Upper lobe of right lung (tissue), 1 donor: ENCODE measurements at places on chromosomes 2 and 18. TPM values are rescaled to one million over a fixed set of nuclear protein-coding genes. Genes with fewer than 3 reads are reported as not detected.
A peak's percentile ranks its signal among the peaks of the same experiment; 100 is the strongest.

The CAVIN2 gene
- 185 TPM for total RNA-seq

The RIT2 gene
- not detected for total RNA-seq

The KCNF1 gene
- 0.17 TPM for total RNA-seq

The MDH1B gene
- 0.26 TPM for total RNA-seq

The IL36A gene
- total RNA-seq, result not detected

The RAB27B gene
- total RNA-seq, result 22.2 TPM

The ABCA12 gene
- 0.17 TPM for total RNA-seq

The FAM237A gene
- not detected for total RNA-seq

The KRTCAP3 gene
- 22.5 TPM for total RNA-seq

The MCM6 gene
- 8.2 TPM for total RNA-seq

The RAX gene
- total RNA-seq, result not detected

DNA sequence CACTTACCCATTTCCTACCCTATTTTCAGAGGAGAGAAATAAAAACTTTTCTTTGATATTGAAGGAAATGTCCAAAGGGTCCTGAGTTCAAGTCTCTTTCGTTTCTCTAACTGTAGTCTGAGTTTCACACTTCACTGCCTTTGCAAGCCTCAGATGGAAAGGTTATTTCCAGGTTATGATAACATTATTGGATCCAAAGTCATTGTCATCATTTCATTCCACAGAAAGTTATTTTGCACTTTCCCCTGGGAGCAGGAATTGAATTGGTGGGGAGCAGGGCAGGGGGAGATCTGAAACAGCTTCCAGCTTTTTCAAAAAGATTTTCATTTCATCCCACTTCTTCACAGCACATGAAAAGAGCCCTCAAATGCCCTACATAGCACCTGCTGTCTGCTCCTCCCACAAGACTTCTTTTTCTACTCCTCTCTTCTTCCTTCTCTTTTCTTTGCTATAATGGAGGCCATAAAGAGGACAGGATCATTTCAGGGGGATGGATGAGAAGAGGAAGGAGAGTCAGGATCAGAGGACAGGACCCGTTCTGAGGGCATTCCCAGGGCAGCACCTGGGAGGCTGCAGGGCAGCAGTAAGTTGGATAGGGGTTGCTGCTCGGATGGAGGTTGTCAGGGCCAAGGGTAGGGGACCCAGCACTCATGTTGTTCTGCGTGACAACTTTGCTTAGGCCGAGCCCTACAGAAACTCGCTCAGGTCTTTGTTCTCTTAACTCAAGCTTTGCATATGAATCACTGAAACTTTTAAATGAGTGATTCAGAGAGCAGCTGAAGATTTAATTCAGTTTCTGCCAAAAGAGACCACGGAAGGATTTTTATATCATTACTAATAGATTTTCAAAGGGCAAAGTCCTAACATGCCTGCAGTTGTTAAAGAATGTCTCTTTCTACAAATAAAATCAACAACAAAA lies 11.4 kb upstream of the GALNT5 start:
- no peak for DNase-seq

DNA sequence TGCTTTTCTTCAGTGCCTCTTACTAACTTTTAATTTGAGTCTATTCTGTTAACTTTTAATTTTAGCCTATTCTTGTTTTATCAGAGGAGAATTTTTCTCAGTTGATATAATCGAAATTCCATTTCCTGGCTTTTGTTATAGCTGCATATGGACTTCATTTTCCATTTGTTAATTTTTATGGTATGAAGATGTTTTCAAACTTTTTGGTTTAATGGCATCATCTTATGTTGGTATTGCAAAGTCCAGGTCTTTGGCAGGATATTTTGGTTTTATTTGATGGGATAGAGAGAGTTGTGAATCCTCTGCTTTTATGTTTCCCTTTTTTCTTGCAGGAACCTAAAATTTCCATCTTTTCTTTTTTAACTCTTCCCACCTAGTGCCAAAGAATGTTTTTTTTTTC lies 70.9 kb upstream of the RAPGEF4 start:
- no peak for DNase-seq

GRCh38 chr2:105545730-105546627 lies 147.1 kb upstream of the FHL2 start:
- DNase-seq, result no peak

DNA sequence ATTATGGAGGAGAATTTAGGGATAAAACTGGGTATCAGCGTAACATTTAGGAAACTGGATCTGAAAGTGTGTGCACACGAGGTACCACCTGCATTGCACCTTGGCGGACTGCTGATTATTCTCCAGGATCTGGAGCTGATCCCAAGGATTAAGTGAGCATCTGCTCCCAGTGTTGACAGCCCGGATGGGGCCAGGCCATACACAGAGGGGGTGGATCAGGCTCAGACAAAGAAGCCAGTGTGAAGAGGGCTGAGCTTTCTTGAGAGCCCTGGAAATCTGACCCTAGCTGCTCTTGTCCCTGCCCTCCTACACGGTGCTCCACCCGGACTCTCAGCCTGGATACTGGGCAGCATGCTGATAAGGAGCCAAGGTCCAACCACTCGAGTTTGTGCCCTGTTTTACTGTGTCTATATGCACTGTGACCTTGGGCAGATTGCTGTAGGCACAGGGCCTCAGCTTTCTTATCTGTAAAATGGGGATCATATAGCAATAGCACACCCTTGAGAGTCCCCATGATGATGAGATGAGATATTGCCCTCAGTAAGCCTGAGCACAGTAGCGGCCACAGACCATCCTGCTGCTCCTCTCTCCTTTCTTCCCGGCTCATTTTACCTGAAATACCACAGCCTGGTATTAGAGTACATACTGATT lies 396.8 kb upstream of the CELF4 start:
- no peak for DNase-seq

GRCh38 chr2:40128796-40129195 lies 323.1 kb downstream of the SLC8A1 start:
- DNase-seq, result no peak

GRCh38 chr2:19351899-19352697 lies 6.3 kb downstream of the OSR1 start:
- DNase-seq, result no peak

DNA sequence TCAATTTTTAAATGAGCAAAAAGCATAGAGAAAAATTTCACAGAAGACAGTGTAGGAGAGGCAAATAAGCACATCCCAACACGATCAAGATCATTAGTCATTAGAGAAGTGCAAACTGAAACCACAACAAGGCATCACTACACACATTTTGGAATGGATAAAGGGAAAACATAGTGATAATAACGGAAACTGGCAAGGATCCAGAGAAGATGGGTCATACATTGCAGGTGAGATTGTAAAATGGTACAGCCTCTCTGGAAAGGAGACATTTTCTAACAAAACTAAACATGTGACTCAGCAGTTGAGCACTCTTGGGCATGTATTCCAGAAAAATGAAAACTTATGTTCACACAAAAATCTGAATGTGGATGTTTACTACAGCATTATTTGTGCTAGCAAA lies 98.3 kb upstream of the TMEM17 start:
- no peak for DNase-seq

DNA sequence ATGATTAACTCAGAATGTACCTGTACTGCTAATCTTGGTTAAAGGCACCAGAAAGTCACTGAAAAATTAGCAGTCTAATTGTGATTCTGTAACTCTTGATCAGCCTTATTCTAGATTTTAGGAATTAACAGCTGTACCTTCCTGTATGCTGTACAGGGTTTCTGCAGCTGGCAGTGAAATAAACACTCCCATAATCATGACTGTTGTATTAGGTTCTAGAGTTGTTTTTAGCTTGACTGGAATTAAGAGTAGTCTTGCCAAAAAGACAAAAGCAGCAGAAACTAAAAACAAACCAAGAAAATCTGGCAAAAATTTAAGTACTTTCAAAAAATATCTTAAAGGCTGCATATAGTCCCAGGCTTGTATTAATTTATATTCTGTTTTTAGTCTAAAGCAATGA lies 103.5 kb downstream of the SOS1 start:
- no peak for DNase-seq

GRCh38 chr2:197996583-197996982 lies 192.2 kb downstream of the PLCL1 start:
- DNase-seq, result no peak

- DNase-seq, result no peak
Measured at GRCh38 chr18:54267701-54268100, 1.6 kb upstream of the POLI start.

DNA sequence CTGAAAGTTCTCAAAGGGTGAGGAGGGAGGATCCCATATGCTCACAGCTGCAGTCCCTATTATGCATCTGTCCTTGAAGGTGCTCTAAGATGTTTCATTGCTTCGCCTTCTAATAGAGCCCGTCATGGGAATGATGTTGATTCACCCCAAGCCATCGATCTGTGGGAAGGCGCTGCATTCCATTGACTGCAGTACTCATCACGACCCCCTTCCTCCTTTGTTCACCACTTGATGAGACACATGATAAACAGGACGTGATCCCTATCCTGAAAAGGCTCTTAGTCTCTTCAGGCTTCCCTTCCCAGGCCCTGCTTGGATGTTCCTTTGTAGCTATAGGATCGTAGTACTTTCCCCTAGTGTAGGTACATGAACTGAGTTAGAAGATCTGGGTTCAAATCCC lies 181.8 kb downstream of the AGPS start:
- no peak for DNase-seq

GRCh38 chr2:217975626-217976025 lies 27.2 kb downstream of the TNS1 start:
- peak; percentile 19 for DNase-seq

GRCh38 chr2:119106301-119106897 lies 52.2 kb downstream of the C1QL2 start:
- peak; percentile 80 for DNase-seq

GRCh38 chr2:14524041-14524802 lies 108.3 kb upstream of the LRATD1 start:
- no peak for DNase-seq

- DNase-seq, result no peak
Measured at GRCh38 chr2:239601201-239601851, 200.5 kb upstream of the HDAC4 start.

- no peak for DNase-seq
Measured at GRCh38 chr2:127653421-127654083, 7.6 kb downstream of the GPR17 start.

- no peak for DNase-seq
Measured at GRCh38 chr2:178392215-178392614, 58.8 kb downstream of the PRKRA start.

DNA sequence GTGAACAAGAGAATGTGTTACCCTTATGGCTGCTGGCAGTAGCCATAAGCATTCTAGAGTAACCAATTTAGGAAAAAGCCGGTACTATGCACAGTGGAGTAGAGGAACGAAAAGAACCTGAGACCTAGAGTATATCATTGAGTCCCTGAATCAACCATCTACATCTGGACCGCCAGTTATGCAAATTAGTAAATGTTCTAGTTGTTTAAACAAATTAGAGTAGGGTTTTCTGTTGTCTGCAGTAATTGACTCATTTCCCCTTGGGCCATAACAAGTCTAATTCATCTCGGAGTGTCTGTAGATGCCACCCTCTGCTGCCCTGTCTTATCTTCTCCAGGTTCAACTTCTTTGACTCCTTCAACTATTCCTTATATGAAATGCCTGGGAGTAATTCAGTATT lies 60.1 kb upstream of the CAPN13 start:
- no peak for DNase-seq

- no peak for DNase-seq
Measured at GRCh38 chr2:41896186-41896846, 151.5 kb upstream of the PKDCC start.

DNA sequence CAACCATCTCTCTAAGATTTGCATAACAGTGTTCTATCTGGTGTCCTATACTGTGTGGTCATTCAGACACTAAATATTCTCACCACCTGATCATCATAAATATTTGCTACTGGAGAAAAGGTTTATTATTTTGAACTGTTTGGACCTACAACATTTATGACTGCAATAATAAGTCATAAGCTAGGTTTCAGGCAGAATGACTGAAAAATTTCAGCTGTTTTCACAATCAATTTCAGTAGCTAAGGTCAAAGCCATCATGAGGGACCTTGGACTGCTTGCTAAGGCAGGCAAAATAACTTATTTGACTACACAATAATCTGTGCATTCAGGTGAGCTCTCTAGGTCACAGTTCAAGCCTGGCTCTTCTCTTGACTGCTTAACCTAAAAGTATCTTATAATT lies 425.5 kb upstream of the CDH2 start:
- DNase-seq, result no peak

GRCh38 chr18:57084331-57085271 lies 62.3 kb upstream of the BOD1L2 start:
- no peak for DNase-seq
